Fibroblast of gingiva (primary cell): ENCODE measurements at places on chromosomes 3 and 15.

- peak; percentile 42 for DNase-seq
These were observed 27.0 kb downstream of the NDUFB4 start for GRCh38 chr3:120622870-120623726.

- peak; percentile 59 for DNase-seq
These were observed 63.5 kb upstream of the CLDN18 start for GRCh38 chr3:137946356-137946973.

GRCh38 chr3:75320369-75320768 lies 343.8 kb upstream of the FRG2C start:
- no peak for DNase-seq

DNA sequence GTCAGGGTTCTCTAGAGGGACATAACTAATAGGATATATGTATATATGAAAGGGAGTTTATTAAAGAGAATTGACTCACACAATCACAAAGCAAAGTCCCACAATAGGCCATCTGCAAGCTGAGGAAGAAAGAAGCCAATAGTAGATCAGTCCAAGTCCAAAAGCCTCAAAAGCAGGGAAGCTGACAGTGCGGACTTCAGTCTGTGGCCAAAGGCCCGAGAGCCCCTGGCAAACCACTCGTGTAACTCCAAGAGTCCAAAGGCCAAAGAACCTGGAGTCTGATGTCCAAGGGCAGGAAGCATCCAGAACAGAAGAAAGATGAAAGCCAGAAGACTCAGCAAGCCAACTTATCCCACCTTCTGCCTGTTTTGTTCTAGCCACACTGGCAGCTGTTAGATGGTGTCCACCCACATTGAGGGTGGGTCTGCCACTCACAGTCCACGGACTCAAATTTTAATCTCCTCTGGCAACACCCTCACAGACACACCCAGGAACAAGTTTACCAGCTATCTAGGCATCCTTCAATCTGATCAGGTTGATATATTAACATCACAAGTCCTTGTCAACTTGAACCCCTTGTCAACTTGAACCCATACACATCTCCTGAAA lies 54.2 kb upstream of the ACAD9 start:
- DNase-seq, result no peak
